ENCODE measurements at places on chromosomes 4 and X.

- no peak for DNase-seq
Observed at GRCh38 chr4:56181140-56181953, 205.9 kb downstream of the AASDH start.

DNA sequence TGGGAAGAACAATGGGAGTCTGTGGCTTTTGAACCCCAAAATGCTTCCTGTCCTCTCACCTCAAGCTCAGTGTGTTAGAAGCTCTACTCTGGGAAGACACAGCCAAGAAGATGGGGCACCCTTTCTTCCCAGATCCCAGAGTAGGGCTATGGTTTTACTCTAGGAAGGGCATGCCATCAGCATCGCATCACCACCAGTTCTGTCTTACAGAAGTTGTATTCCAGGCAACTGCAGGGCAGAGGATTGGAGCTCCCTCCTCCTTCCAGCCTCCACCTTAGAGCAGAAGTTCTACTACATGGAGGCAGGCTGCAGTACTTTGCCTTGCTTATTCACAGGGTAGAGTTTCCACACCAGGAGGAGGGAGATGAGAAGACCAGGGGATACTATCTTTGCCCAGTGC is 18.1 kb upstream of the ZFX start:
- no peak for DNase-seq

DNA sequence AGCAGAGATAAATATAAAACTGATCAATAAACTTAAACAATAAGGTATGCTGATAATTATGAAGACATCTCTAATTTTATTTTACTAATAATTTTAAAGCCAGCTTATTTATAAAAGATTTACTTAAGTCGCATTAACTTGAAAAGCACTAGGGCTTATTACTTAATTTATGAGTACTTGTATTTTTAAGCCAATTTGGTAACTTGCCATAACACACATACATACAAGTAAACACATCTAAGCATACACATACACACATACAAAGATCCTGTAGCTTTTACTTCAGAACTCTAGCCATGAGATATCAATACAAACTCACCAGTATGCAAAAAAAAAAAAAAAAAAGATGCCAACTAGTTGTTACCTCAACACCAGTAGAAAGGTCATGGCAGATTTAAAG is 10.0 kb upstream of the GPR78 start:
- DNase-seq = no peak

DNA sequence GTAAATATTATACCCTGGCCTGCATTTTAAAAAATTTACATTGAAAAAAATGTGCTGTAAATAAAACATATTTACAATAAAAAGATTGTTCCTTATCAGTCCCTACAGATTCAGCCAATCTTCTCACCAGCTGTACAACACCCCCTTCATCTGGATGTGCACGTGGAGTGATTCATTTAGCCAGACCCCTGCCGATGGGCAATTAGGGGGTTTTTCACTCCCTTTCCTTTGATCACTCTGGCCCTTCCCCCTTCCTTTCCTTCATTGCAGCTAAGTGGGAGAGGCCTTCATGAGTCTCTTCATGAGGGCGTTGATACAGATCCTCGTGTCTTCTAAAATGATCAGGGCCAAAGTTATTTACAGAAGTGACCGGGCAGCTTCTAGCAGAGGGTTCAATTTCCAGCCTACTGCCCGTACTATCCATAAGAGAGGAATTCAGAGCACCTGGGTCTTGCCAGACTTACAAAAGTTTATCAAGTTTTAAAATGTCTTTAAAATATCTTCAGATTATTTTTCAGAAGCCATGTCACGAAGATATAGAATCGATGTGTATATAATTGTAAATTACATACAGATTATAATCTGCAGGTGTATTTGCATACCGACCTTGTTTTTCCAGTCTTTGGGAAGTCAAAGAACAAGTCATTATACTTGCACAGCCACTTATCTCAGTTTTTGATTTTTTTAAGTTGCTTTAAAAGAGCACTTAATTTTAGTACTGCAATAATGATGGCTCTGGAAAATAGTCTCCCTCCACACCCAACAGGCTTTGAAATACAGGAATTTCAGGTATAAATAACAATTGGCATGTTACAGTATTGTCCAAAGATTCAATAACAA is 21.4 kb upstream of the RASL11B start:
- no peak for DNase-seq

GRCh38 chrX:45632506-45632905 is 431.8 kb upstream of the DIPK2B start:
- no peak for DNase-seq

DNA sequence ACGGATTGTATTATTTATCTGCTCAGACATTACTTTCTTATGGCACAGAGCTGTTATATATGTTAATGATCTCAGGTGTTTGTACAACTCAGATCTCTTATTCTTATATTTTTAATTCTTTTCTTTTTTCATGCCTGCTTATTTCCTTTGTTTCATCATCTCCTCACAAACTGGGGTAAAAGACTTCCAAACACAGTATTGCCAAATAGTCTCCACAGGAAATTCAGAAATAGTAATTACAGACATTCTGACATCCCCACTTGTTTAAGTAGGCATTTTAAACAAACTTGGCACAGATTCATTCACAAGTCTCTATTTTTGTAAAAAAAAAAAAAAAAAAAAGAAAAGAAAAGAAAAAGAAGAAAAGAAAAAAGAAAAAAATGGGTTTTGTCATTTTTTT is 129.7 kb upstream of the USP38 start:
- peak; percentile 37 for DNase-seq

GRCh38 chr4:186765138-186765537 is 41.5 kb upstream of the FAT1 start:
- DNase-seq = peak; percentile 78

DNA sequence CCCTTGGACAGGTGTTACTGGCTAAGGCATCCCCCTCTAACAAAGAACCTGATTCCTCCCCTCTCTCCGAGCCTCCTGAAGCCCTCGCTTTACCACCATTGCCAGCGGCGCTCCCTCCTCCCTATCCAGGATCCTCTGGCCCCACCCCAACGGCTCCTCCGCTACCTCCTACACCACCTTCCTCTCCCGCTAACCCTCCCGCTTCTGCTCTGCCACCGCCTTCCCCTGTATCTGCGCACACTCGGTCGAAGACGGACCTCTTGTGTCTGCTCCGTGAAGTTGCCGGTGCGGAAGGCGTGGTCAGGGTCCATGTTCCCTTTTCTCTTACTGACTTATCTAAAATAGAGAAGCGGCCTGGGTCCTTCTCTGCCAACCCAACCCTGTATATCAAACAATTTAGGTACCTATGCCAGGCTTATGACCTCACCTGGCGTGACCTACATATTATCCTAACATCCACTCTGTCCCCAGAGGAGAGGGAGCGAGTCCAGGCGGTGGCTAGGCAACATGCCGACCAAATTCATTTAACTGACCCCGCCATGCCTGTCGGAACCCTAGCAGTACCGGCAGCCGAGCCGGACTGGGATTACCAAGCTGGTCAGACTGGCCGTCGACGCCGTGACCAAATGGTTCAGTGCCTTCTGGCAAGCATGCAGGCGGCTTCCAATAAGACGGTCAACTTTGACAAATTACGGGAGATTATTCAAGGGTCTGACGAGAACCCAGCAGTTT is 958.9 kb downstream of the RPA4 start:
- no peak for DNase-seq

Data from fibroblast of lung (primary cell).